Omental fat pad (tissue), 4 donors: ENCODE measurements at places on chromosomes 3 and 15.

GRCh38 chr15:88067331-88067685, 189.2 kb downstream of the NTRK3 start:
- no peak for DNase-seq

- no peak for DNase-seq
Measured at GRCh38 chr15:39797407-39797806, 14.8 kb upstream of the FSIP1 start.

DNA sequence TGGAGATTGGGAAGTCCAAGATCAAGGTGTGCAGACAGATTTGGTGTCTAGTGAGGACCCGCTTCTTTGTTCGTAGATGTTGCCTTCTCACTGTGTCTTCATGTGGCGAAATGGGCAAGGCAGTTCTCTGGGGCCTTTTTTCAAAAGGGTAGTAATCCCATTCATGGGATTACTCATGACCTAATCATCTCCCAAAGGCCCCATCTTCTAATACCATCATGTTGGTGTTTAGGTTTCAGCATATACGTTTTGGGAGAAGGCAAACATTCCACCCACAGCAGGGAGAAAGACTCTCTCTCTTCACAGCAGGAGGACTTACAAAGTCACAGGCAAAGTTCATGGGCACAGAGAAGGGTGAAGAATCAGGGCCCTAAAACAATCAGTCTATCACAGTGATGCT, 252.1 kb downstream of the RPLP1 start:
- no peak for DNase-seq

GRCh38 chr3:16869261-16870005, 15.3 kb upstream of the PLCL2 start:
- DNase-seq = no peak

DNA sequence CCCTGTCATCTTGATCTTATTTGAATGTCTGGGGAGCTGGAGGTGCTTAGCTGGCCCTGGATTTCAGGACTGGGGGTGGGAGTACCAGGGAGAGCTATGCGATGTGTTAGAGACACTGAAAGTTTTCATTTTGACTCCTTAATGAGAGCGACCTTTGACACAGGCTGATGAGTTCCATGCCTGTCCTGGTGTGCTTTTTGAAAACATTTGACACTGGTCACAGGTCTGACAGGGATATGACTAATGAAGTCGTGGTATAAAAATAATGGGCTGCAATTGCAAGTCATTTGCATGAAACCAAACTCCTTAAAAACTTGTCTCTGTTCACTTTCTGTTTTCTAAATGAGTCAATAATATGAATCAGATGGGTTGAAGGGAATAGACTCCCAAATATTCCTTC, 81.9 kb downstream of the MECOM start:
- no peak for DNase-seq

DNA sequence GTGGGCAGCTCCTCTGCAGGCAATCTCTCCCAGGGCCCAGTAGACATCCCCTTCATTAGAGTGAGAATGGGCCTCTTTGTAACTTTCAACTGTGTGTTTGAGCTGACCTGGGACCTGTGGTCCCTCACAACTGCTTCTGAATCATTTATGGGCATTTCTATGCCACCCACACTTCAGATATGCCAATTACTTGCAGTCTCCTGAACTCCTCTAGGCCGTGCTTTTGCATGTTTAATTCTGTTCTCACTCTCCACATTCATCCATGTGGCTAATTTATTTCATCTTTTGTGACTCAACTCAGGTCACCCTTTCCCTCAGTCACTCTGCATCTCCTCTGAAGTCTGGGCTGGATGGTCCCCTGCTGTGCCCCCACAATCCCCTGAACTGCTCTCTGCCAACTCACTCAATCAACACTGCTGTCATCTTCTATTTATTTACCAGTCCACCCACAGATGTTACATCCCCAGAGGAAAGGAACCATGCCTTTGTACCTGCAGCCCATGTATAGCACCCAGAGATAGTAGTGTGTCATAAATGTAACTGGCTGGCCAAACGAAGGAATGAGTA, 364.7 kb downstream of the EPHB1 start:
- DNase-seq = no peak

- no peak for DNase-seq
Measured at GRCh38 chr3:170417090-170417489, 1.6 kb upstream of the CLDN11 start.

GRCh38 chr15:78194568-78194925, 39.8 kb downstream of the ACSBG1 start:
- DNase-seq = no peak

DNA sequence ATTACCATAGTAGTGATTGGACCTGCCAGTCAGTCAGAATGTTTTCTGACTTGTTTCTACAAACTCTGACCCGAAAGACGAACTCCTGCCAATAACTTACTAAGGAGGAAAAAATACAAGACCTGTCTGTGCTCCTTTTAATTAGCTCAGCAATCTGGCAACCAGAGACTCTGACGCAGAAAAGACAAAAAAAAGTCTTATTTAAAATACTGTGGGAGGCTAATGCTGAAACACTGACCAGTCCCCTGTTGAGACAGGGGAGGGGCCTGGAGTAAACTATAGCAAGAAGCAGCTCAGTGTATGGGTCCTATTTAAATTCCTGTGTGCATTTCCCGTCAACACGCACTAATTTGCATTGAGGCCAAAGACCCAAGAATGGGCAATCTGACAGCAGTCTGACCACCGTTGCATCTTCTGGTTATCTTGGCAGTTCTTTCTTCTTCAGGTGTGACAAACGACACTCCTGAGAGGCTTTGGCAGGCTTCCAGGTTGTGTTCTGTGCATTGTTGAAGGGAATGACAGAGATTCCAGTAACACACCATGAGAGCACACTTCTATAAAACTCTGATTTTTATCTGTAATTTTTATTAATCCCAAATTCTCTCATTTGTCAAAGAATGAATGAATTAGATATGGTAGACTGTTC, 1114.3 kb downstream of the IGSF11 start:
- DNase-seq = no peak

GRCh38 chr3:15809313-15809712, 11.5 kb upstream of the ANKRD28 start:
- no peak for DNase-seq

GRCh38 chr3:181701096-181701495, 10.6 kb upstream of the SOX2 start:
- no peak for DNase-seq

DNA sequence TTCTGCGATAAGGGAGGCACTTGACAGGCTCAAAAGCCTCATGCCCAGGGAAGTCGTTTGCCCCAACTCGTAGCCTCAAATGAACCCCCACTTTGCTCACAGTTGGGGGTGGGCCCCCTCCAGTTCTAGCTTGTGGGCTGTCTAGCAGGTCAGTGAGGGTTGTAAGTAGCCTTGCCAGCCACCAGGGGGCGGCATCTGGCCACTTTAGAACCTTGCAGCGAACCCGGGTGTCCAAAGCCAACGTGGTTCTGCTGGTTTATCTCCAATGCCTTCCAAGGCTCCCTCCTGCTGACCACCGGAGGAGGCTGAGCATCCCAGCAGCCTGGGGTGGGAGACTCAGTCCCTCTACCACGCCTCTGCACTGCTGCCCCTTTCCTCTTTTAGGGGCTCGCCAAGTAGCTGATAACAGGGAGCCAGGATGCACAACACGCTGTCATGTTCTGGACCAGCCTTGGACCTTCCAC, 9.2 kb upstream of the RBSN start:
- peak; percentile 37 for DNase-seq

- DNase-seq = no peak
Measured at GRCh38 chr3:35322070-35322469, 317.3 kb upstream of the ARPP21 start.

DNA sequence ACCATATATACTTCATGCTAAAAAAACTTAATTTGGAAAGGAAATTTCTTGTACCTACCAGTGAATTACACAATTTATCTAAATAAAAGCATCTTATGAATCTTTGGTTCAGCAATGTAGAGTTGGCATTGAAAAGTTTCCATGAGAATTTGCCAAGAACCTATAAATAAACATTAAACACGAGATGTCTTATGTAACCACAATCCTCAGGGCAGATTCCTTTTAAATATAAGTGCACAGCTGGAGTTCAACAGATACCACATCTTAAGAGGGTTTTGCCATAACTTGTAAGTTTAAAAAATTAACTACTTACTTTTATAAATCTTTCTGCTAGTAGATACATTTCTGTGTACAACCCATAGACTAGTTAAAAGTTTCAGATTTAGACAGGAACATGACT, 499.3 kb upstream of the ARRDC4 start:
- DNase-seq = no peak

GRCh38 chr3:25593001-25593400, 71.7 kb downstream of the TOP2B start:
- no peak for DNase-seq
